Fibroblast of gingiva (primary cell): ENCODE measurements at places on chromosomes 7 and 10.
A peak's percentile ranks its signal among the peaks of the same experiment; 100 is the strongest.

- DNase-seq = peak; percentile 70
Measured at GRCh38 chr7:4745971-4746919, 29.2 kb upstream of the AP5Z1 start.

GRCh38 chr10:24193330-24193729 lies 15.6 kb upstream of the KIAA1217 start:
- DNase-seq = no peak

GRCh38 chr7:159104188-159104920 lies 40.3 kb downstream of the VIPR2 start:
- no peak for DNase-seq

DNA sequence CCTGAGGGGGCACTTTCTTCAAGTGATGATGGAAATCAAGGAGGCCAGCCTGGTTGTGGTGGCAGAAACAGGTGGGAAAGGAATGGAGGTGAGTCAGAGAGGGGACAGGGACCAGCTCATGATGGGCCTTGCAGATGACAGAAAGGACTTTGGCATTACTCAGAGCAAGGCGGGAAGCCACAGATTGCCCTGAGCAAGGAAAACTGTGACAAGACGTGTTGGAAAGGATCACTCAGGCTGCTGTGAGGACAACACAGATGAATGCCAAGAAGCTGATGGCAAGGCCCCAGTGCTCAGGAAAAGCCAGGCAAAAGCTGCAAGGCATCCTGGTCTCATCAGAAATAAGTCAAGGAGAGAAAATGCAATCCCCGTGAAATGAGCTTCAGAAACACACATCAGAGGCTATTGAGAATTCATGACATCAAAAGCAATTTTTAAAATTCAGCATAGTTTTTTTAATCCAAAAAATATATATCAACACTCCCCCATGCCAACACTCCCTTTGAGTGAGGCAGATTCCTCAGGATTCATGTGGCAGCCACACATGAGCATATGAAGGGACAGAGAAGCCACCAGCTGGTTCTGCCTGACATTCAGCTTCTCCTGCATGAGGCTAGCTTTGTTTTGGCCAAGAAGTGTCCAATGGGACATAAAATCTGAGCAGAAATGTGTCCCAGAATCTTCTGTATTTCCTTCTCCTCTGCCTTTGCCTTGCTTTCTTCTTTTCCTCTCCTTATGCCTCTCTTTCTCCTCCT lies 244.5 kb upstream of the MYO3A start:
- no peak for DNase-seq

GRCh38 chr7:54711900-54712595 lies 47.0 kb downstream of the SEC61G start:
- DNase-seq = no peak

DNA sequence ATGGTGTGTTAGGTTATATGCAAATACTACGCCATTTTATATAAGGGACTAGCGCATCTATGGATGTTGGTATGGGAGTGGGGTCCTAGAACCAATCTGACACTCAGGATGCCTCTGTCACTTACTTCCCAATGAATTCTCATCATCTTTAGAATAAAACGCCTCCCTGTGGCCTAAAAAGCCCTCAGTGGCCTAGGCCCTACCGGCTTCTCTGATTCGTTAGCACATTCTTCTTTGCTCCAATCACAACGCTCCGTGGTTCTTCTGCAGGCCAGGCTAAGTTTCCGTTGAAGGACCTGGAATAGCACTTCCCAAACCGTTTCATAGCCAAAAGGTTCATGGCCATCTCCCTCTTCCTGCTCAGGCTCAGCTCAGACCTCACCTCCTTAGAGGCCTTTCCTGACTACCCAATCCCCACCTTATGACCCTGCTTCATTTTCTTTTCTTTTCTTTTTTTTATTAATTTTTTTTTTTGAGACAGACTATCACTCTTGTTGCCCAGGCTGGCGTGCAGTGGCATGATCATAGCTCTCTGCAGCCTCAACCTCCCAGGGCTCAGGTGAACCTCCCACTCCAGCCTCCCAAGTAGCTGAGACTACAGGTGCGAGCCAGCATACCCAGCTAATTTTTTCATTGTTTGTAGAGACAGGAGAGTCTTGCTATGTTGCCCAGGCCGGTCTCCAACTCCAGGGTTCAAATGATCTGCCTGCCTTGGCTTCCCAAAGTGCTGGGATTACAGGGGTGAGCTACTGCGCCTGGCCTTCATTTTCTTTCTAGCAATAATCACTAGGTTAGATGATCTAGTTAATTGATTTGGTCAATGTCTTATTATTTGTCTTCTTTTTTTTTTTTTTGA lies 24.5 kb upstream of the YWHAG start:
- no peak for DNase-seq

- DNase-seq = no peak
Measured at GRCh38 chr7:78634093-78634492, 819.4 kb downstream of the MAGI2 start.

DNA sequence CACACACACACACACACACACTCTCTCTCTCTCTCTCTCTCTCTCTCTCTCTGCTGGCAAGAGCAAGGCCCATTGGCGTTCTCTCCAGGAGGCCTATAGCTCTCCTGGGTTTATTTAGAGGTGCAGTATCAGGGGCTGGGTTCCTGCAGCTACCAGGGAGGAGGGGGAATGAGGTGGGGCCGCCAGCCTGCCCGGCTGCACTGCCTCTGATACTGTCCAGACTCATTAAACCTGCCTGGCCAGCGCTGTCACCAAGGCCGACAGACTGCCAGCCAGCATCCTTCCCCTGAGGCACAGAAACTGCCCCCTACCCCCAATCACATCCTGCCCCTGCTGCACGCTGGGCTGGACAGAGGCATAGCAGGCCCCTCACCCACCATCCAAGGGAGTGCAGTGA lies 4.3 kb downstream of the PRRT4 start:
- no peak for DNase-seq

DNA sequence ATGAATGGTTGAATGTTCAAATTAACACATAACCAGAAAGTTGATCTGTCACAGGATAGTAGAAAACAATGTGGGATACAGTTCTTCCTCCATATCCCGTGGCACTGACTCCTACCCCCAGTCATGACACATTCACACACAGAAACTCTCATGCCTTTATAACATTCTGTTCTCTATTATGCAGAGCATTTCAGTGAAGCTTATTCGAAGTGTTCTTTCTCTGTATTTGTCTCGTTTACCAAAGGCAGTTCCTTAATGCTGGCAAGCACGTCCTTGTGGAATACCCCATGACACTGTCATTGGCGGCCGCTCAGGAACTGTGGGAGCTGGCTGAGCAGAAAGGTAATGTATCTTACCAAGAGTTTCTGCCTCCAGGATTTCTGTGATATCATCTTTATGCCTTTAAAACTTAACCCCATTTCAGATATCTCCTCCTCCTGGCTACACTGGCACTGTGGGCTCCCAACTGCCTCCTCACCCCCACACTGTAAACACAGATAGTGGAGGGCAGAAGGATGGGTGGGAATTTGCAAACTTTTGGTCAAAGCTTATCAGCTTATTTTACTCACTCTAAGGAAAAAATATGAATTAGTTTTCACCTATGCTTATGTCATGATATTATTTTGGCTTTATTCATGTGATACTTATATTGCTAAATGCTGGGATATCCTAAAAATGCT lies 34.1 kb downstream of the BLVRA start:
- no peak for DNase-seq

GRCh38 chr10:121112136-121112535 lies 261.0 kb downstream of the WDR11 start:
- DNase-seq = no peak

- no peak for DNase-seq
Measured at GRCh38 chr7:53422291-53422690, 386.9 kb downstream of the POM121L12 start.

DNA sequence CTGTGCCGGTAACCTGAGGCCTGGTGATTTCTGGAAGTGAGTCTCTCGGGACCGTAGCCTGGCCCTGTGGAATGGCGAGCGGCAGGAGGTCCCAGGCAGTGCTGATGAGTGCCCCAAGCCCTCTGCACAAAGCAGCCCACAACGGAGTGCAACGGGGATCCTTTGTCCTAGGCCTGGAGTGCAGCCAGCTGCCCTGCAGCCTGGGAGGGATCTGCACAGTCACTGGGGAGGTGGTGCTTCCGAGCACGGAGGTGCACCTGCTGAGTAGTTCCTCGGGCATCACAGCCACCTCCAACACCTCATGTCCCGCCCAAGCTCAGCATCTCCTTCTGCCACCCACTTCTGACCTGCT lies 162.8 kb upstream of the ZMIZ1 start:
- no peak for DNase-seq

GRCh38 chr7:156473476-156474240 lies 166.9 kb upstream of the RNF32 start:
- no peak for DNase-seq

GRCh38 chr7:126774077-126774476 lies 478.7 kb downstream of the GRM8 start:
- DNase-seq = no peak

- no peak for DNase-seq
Measured at GRCh38 chr7:159125104-159125954, 19.3 kb downstream of the VIPR2 start.

- DNase-seq = no peak
Measured at GRCh38 chr7:35725280-35725680, 30.3 kb upstream of the HERPUD2 start.

- DNase-seq = no peak
Measured at GRCh38 chr10:60778971-60779796, 906 bp downstream of the CDK1 start.

DNA sequence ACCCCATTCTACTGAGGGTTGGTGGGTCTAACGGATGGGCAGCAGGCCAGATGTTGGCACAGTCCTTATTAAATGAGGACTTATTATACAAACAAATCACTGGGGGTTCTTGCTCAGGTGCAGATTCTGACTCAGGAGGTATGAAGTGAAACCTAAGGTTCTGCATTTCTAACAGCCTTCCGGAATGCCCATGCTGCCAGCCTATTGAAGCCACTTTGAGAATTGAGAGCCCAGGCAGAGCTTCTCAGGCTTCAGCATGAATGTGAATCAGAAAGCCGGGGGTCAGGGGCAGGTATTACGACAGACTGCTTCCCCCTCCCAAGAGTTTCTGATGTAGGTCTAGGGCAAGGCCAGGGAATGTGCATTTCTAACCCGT lies 34.1 kb upstream of the NPFFR1 start:
- no peak for DNase-seq

GRCh38 chr10:75883081-75884072 lies 452.0 kb downstream of the LRMDA start:
- DNase-seq = no peak

DNA sequence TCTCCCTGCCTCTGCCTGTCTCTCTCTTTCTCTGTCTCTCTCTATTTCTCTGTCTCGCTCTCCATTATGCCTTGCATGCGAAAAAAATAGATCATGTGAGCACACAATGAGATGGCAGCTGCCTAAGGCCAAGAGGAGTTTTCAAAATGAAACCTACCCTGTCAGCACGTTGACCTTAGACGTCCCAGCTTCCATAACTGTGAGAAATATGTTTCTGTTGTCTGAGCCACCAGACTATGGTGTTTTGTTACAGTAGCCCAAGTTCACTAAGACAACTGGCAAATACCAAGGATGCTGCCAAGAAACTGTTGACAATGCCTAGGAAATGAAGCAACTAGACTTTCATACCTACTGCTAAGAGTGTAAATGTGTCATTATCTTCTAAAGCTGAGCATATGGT lies 70.6 kb upstream of the PLXDC2 start:
- peak; percentile 34 for DNase-seq

- DNase-seq = peak; percentile 70
Measured at GRCh38 chr10:113303544-113304146, 249.2 kb upstream of the HABP2 start.

GRCh38 chr10:62457196-62457595 lies 83.0 kb downstream of the ZNF365 start:
- no peak for DNase-seq

GRCh38 chr10:124741281-124741921 lies 2.8 kb downstream of the FAM53B start:
- peak; percentile 61 for DNase-seq

DNA sequence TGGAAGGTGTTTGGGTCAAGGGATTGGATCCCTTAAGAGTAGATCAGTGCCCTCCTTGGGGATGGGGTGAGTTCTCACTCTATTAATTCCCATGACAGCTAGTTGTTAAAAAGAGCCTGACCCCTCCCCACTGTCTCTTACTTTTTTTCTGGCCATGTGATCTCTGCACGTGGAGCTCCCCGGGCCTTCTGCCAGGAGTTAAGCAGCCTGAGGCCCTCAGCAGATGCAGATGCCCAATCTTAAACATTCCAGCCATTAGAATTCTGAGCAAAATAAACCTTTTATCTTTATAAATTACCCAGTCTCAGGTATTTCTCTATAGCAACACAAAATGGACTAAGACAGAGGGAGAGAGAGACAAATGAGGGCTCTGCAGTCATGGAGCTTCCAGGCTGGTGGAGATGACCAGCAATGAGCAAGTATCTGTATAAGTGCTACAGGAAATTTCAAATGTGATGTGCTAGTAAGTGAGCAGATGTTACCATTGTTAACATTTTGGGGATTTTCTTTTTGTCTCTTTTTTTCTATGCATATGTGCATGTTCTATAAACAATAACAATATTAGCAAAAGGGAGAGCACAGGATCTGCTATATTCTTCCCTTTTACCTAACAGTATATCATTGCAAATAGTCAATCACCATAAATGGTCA lies 26.7 kb downstream of the PLPP4 start:
- no peak for DNase-seq

DNA sequence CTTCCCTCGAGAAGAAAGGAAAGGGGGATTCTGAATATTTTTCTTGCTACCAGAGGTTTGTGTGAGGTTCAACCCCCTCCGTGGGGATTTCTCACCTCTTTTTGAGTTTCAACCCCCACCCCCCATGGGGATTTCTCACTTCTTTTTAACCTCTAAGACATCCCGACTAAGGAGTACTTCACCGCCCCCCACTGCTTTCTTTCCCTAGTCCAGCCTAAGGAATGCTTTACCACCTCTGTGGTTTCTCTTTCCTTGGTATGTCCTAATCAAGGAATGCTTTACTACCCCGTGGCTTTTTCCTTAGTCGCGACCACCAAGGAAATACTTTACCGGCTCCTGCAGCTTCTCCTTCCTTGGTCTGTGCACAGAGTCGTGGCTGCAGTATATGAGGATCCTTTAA lies 149.4 kb downstream of the LYZL1 start:
- no peak for DNase-seq

GRCh38 chr7:28957064-28957750 lies 923 bp downstream of the TRIL start:
- DNase-seq = no peak

DNA sequence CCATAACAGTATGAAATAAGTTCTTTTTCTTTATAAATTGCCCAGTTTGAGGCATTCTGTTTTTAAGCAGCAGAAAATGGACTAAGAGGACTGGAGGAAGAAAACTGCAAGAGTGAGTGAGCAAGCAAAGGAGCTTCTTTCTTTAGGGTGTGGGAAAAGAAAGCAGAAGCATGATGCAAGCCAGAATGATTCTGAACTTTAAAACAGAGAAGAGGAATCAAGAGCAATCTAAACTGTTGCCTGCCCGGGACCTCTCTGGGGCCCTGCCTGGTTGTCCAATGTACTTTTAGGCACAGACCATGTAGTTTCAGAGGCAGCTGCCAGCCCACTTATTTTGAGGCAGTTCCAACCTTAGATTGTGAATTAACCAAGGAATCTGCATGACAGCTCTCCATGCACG lies 186.3 kb downstream of the PLPP4 start:
- no peak for DNase-seq

- peak; percentile 32 for DNase-seq
Measured at GRCh38 chr7:18667466-18667865, 171.9 kb downstream of the HDAC9 start.
